Mesendoderm (in vitro differentiated cells): ENCODE measurements at places on chromosomes 5 and 9.

DNA sequence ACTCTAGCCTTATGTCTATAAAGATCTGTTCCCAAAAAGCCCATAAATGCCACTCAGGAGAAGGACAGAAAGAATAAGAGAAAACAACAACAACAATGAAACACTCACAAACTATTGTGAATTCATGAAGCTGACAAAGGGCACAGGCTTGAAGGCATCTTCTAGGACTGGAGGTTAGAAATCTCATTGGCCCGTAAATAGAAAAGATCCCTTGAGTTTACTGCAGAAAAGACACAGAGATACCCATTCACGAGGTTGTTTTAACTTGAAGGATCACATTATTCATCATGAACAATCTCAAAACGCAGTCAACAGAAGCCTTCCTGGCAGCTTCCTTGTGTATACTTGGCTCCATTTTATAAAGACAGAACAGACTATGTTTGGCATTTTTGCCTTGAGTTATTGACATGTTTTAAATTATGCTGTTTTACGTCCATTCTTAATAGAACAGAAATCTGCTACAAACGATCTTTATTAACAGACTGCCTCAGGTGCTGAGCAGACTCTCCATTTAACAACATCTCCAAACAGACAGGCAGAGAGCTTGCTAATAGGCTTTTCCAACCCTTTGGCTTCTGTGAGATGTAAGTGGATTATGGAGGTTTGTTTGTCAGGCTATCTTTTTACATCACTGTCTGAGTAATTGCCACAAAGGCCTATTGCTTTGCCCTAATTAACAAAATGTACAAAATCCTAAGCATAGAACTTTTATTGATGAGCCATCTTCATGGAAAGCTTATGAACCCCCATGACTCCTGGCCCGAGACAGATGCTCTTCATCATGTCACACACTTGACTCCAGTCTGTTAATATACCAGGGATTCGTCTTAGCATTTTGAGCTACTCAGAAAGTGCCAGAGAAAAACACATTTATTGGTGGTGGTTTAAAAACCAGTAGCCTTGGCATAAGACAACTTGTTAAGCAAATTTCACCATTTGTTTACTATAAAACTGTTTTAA lies 735.3 kb upstream of the ZNF608 start:
- DNase-seq: peak; percentile 47

DNA sequence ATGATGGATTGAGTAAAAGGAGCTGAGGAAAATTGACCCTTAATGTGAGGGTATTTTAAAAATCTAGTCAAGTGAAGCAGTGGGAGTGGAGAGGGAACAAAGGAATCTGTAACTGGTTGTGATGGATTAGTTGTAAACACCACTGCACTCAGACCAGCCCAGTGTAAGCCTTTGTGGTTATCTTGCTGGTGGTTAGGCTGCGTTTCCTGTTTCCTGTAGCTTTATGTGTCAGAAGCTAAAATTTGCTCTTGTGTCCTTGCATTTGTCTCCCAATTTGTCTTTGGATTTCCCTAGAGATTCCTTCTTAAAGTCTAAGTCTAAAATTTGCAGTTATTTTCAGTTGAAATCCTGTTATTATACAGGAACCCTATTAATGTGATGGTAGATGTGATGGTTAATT lies 6.3 kb downstream of the IFNA21 start:
- peak; percentile 10 for DNase-seq

- DNase-seq: no peak
Observed at GRCh38 chr5:18523380-18523779, 889.1 kb downstream of the TAF11L14 start.

DNA sequence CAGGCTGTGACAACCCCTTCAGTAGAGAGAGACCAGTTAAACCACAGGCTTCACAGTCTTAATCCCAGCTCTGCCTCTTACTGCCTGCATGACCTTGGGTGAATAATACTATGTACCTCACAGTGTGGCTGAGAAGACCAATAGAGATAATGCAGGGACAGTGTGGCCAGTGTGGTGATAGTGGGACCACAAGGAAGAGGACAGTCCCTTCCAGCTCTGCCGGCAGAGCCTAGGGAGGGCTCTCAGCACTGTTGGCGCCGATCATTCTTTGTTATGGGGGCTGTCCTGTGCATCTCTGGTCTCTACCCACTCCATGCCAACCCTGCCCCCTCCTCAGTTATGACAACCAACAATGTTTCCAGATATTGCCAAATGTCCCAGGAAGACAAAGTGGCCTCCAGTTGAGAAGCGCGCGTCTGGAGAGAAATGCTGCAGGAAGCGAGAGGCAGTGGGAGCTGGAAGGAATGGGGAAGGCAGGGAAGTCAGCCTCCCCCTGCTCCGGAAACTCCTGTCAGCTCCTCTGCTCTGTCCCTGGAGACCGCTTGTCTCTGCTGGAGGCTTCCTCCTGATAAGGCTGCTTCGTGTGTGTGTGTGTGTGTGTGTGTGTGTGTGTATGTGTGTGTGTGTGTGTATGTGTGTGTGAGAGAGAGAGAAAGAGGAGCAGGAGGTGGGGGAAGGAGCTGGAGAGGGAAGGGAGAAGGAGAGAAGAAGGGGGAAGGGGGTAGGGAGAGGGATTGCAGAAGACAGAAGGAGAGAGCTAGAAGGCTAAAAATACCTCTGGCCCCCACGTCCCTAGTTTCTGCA lies 31.8 kb upstream of the FABP6 start:
- peak; percentile 96 for DNase-seq

- no peak for DNase-seq
Observed at GRCh38 chr9:96858018-96858573, 3.8 kb upstream of the ZNF782 start.

GRCh38 chr5:150070821-150071220 lies 15.5 kb downstream of the CSF1R start:
- DNase-seq: no peak

- peak; percentile 18 for DNase-seq
Observed at GRCh38 chr9:8732367-8733075, 932.9 kb upstream of the DMAC1 start.

DNA sequence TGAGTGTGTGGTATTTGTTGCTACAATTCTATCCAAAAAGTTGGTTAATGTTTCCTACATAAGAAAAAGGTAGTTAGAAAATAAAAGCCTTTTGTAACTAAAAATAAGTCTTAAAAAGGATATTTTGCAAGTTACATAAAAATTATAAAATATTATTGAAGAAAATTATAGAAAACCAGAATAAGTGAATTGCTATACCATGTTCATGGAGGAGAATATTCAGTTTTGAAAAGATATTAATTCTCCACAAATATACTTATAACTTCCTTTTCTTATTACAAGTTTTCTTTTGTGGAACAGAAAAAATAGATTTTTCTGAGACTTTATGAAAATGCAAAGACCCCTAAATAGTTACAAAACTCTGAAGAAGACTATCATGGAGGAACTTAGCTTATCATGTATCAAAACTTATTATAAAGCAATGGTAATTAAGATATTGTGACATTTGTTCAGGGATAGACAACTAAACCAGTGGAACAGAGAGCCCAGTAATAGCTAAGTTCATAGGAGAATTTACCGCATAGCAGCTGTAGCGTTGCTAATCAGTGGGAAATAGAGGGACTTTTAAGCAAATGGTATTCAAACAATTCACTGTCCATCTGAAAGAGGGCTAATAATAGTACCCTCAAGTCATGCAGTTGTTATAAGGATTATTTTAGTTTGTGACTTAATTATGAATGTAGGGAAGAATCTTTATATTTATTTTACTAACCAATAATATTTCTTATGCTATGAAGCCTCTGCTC lies 515.2 kb upstream of the ZNF608 start:
- no peak for DNase-seq

DNA sequence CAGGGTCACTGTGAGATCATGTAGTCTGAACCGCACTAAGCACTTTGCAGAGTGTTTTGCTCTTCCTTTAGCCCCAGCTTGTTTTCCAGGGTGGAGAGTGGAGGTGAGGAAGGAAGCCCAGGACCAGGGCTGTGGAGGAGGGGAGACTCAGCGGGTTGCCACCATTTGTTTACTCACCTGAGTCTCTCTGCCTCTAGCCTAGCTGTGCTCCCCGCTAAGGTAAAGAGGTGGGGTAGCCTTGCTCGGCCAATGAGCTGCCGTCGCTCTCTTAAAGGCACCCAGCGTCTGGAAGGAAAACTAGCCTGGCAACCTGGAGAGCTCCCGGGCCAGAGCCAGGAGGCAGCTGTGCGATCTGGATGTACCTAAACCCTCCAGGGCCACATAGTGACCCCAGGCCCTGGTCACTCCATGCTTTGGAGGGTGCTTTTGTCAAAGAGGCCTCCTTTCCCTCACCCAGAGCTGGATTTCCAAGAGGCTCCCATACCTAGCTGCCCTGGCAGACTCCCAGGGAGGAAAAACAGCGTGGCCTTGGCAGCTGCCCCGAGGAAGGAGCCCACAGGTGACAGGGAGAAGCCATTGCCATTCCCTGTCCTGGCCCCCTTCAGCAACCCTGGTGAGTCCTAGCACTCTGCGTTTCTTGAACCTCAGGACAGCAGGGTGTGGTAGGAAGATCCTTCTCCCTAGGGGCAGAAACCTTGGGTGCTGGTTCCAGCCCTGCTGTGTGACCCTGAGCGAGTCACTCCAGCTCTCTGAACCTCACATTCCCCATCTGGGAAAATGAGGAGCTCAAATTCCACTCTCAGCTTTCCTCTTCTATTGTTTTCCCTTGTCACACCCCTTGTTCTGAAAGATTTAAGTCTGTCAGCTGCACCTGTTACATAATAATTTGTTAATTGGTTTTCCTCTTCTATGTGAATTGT lies 42.4 kb upstream of the LARP1 start:
- DNase-seq: peak; percentile 85

- no peak for DNase-seq
Observed at GRCh38 chr5:2904956-2905355, 153.5 kb upstream of the IRX2 start.

- DNase-seq: no peak
Observed at GRCh38 chr5:172150514-172151425, 37.3 kb downstream of the STK10 start.

DNA sequence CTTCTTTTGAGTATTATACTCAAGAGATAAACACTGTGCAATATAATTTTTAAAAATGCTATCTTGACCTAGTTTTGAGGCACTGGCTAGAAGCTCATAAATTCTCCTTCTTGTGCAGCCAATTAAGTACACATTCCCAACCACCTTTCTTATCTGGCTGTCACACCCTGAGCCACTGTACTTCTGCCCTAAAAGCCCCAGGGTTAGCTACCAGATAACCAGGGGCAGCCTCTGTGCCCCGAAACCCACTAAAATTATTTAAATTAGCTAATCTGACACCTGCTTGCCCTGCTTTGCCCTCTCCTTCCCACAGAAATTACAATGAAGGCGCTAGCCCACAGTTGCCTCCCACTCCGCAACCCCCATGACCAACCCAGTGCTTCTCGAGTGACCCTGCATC lies 597.3 kb upstream of the TYRP1 start:
- DNase-seq: no peak

GRCh38 chr5:89989776-89990175 lies 419.8 kb downstream of the CETN3 start:
- DNase-seq: no peak

- peak; percentile 66 for DNase-seq
Observed at GRCh38 chr5:29697785-29698414, 1495.6 kb upstream of the CDH6 start.

DNA sequence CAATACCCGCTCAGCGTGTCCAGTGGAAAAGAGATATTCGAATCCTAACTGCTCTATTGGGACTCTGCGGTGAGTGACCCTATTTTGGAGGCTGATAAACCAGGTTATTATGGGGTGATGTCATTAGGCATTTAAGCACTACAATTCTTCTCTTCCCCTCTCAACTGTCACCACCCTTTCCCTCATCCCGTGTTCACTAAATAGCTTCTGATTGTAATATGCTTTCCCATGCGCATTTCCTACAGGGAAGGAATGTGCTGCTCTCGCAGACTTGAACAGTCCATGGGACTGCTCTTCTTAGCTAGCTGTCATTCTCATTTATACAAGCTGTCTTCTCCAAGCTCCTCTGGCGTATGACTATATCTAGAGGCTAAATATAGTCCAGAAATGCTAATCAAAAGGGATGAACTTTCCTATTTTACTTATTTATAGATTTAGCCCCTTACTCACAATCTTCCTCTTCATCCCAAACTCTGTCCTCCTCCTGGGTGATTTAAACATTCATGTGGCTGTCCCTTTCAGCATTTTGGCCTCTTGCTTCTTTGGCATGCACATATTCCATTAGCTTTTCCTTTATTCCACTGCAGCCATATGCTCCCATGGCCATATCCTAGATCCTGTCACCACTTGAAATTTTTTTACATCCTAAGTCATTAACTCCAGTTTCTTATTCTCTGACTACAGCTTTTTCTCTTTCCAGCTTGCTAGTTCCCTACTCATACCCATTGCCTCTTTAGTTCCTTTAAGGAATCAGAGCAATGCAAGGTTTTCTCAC lies 39.6 kb upstream of the CSNK1G3 start:
- no peak for DNase-seq

DNA sequence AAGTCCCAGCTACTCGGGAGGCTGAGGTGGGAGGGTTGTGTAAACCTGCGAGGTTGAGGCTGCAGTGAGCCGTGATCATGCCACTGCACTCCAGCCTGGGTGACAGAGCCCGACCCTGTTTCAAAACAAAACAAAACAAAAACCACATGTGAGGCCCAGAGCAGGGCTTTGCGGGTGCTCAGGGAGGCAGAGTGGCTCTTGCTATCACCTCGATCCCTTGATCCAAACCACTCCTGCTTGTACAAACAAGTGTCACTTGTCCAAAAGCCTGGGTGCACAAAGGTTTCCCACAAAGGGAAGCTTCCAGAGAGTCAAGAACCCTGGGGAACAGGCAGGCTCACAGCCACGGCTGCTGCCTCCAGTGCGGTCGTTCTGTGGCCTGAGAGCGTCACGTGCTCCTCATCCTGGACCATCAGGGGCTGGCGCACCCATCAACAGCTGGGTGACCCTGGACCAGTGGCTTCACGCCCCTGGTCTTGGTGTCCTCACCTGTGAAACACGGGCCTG lies 162.7 kb downstream of the C9orf50 start:
- DNase-seq: no peak

DNA sequence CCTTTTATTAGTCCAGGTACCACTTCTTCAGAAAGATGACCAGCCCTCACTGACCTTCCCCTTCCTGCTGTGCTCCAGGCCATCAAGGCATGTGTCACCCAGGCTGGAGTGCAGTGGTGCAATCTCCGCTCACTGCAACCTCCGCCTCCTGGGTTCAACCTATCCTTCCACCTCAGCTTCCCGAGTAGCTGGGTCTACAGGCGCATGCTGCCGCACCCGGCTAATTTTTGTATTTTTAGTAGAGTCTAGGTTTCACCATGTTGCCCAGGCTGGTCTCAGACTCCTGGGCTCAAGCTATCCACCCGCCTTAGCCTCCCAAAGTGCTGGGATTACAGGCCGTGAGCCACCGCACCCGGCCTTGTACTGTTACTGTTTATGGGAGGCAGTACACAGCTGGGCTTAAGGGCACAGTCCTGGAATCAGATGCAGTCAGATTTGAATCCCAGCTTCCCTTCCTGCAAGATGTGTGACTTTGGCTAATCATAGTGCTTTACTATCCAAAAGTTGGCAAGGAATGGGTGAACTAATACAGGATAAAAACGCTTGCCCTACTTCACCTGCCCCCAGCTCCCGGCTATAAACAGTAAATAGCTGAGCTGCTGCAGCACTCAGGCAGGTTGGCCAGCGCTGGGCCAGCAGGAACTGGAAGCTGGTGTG lies 483 bp upstream of the EIF4EBP3 start:
- DNase-seq: no peak

- DNase-seq: no peak
Observed at GRCh38 chr9:125983681-125984080, 236.5 kb downstream of the PBX3 start.

GRCh38 chr5:8314965-8315364 lies 446.0 kb downstream of the MTRR start:
- DNase-seq: no peak
